ENCODE measurements at places on chromosomes 12 and 14. TPM values are rescaled to one million over a fixed set of nuclear protein-coding genes. Genes with fewer than 3 reads are reported as not detected.

HOTAIR gene
- not detected for total RNA-seq

AQP5 gene
- not detected for total RNA-seq

P2RX4 gene
- total RNA-seq, result 13.9 TPM

TRAFD1 gene
- total RNA-seq, result 35.6 TPM

SERPINA12 gene
- total RNA-seq, result not detected

ACRBP gene
- total RNA-seq, result 0.60 TPM

CLEC1A gene
- total RNA-seq, result not detected

STXBP6 gene
- 27.1 TPM for total RNA-seq

PTPRB gene
- total RNA-seq, result 2.5 TPM

GRIP1 gene
- total RNA-seq, result 12.6 TPM

Measured in astrocyte (in vitro differentiated cells and primary cell).